ENCODE measurements at places on chromosomes 1 and 21. TPM values are rescaled to one million over a fixed set of nuclear protein-coding genes. Genes with fewer than 3 reads are reported as not detected.

DNA sequence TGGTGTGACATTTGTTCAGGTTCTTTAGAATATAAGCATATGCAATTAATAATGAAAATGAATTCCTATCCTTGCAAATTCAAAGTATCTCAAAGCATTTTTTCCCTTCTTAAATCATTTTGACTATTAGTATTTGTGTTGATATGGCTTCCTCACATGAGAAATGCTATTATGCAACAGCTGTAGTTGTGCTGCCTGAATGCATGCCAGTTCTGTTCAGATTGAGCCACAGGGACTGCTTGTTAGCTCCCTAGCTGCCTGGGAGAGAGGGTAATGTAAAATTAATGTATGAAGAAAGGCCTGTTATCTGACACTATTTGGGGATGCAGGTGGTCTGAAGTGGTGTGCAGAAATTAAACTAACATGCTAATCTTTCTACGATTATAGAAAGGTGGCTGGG lies 45.5 kb downstream of the CACHD1 start:
- peak; percentile 70 for DNase-seq

- no peak for DNase-seq
Observed at GRCh38 chr1:165114022-165114888, 242.3 kb downstream of the LMX1A start.

CR1L gene
- polyA plus RNA-seq, result 0.28 TPM

- no peak for DNase-seq
Observed at GRCh38 chr1:248710305-248710900, 7.8 kb upstream of the OR14I1 start.

FLG2 gene
- 0.06 TPM for polyA plus RNA-seq

NPR1 gene
- 14.6 TPM for polyA plus RNA-seq

DNA sequence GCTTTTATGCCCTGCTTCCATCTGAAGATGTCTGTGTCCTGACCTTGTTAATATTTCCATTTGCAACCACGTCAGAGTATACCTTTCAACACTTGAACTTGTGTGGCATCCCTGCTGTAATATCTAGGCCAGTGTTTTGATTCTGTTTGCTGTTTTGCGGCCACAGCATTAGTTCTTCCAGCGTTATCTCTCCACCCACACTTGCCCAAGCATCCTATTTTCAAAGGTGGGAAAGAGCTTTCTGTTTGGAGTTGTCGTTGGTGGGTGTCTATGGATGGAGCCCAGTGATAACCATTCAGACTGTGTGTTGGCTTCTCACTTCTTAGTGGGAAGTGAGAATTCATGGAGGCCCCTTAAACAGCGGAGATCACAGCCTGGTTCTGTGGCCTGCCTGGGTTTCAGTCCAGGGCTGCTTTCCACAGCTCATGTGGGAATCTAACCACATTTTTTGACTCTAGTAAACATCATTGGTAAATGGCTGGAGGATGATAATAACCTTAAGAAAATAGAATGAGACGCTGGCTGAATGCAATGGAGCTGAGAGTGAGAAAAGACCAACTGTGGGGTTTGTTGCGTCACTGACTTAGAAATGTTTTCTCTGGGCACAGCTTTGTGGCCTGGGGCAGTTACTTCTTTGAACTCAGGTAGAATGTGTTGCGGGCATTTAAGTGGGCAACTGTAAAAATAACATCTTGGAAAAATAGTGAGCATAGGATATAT lies 7.6 kb downstream of the TENT5C start:
- no peak for DNase-seq

DNA sequence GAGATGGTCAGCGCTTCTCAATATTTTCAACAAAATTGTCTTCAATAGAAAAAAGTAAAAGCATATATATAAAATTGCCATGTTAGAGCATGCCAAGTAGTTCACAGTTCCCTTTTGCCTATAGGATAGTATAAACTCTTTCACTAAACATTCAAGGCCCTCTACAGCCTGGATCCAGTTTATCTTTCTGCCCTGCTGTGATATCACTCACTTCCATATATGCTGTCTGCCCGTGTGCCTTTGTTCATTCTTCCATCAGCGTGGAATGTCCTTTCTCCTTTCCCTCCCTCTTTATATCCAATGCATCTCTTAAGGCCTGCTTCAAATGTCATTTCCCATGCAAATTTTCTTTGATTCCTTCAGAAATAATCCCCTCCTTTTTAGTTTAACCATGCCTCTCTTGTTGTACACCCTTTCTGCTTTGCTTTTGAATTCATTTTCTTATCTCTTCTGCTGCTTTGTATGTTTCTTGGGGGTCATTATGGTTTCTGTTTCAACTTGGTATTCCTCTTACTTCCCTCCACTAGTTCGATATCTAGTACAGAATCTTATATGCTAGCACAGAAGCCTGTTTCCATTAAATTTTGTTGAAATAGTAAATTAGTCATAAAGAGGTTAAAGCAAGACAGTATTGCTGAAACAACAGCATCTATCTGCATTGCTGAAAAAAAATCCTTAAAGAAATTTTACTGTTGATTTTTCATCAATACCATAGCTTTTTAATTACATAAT lies 44.7 kb downstream of the XCL2 start:
- no peak for DNase-seq

MYCL gene
- polyA plus RNA-seq, result 8.6 TPM

DNA sequence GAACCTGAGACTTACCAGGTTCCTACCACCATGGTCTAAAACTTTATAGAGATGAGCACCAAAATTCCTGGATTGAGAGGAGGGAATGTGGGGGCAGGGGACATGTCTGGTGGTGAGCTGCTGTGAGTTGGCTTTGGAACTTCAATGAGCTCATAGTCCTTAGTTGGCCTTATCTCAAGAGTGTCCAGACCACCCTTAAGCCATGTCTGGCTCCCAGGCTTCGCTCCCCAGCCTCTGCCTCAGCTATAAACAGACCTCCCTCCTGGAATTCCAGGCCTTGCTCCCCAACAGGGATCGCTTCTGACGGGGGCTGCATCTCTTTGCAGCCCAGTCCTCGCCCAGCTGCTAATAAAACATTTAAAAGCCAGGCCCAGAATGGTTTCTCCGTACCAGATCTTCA lies 19.5 kb downstream of the ATF3 start:
- no peak for DNase-seq

- DNase-seq, result no peak
Observed at GRCh38 chr1:160018900-160019299, 12.9 kb downstream of the PIGM start.

C1orf87 gene
- 3.3 TPM for polyA plus RNA-seq

DNA sequence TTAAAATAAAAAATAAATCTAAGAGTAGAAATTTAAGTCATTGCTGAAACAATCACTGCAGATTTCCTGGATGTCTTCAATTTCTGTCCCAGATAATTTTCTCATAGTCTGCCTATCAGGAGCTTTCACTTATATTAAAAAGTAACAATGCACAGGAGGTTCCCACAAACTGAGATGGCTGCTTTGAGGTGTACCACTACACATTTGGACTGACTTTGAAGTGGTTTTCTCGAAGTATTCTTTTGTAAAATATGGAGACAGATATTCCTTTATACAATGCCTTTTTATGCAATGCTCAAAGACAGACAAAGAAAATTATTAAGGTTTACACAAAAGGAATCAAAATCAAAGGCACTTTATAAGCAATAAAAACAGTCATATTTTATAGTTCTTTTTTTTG lies 24.5 kb downstream of the TOR1AIP2 start:
- DNase-seq, result no peak

GRCh38 chr1:39854738-39855137 lies 28.6 kb downstream of the TRIT1 start:
- DNase-seq, result no peak

DNA sequence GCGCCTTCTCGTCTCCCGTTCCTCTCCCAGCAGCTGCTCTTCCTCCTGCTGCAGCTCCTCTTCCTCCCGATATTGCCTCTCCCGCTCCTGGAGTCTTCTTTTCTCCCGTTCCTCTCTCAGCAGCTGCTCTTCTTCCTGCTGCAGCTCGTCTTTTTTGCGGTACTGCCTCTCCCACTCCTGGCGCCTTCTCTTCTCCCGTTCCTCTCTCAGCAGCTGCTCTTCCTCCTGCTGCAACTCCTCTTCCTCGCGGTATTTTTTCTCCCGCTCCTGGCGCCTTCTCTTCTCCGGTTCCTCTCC lies 5.3 kb downstream of the TCHH start:
- DNase-seq, result no peak

AIM2 gene
- 0.56 TPM for polyA plus RNA-seq

GRCh38 chr1:24440436-24440835 lies 24.8 kb downstream of the NIPAL3 start:
- no peak for DNase-seq

- no peak for DNase-seq
Observed at GRCh38 chr1:53361541-53361961, 33.7 kb upstream of the LRP8 start.

UBE2U gene
- polyA plus RNA-seq, result 0.60 TPM

IL19 gene
- not detected for polyA plus RNA-seq

CFHR3 gene
- polyA plus RNA-seq, result 0.72 TPM

All from right lung (tissue), 10 donors.